T-helper 1 cell (primary cell): ENCODE measurements at places on chromosomes 7 and 10.

- peak; percentile 30 for DNase-seq
These were observed 142.5 kb upstream of the TCERG1L start for GRCh38 chr10:131453721-131454634.

DNA sequence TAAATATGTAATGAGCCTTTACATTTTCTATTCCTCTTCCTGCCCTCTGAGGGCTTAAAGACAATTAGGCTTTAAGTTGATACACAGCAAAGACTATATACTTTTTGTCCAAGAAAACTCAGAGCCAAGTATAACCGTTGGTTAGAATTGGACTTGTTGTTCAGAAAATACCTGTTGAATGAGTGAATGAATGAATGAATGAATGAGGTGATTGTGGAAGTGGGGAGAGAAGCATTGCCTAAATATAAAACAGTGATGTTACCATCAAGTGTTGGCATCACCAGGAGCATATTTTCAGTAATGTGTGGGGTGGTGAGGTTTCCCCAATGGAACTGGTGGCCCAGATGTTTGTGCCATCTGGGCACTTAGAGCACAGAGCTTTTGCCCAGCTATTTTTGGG, 106.9 kb downstream of the AOAH start:
- no peak for DNase-seq

DNA sequence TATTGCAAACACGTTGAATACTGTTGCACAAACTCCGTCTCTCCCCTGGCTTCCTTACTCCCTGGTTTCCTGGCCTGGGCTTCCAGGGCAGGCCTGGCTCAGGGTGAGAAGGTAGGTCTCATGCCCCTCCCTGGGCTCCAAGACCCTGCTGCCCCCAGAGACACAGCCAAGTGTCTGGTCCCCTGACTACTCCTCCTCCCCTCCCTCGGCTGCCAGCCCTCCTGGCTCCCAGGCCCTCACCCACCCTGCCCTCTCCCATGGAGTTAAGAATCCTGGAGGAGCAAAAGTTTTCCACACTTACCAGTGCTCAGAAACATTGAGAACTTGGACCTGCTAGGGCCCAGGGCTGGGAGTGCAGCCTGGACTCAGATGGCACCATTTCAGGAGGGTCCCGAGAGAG, 47.2 kb upstream of the RABGEF1 start:
- no peak for DNase-seq

DNA sequence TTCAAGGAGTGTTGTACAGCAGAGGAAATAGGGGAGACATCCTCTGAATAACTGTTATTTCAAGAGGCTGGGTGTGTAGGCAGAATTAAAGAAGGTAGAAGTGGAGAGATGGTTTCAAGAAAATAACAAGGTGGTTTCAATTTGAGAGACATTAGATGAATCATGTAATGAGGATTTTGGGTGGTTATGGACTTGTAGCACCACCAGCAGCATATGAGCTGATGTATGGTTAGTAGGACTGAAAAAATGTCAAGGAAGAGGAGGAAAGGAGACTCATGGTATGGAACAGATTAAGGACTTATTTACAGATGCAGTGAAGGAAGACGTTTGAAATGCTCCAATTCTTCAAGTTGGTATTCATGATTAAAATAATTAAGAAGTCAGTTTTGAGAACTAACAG, 166.2 kb downstream of the EXOC4 start:
- DNase-seq: no peak

GRCh38 chr10:103699611-103700435, 155.6 kb downstream of the SH3PXD2A start:
- DNase-seq: no peak

- DNase-seq: no peak
These were observed 210.1 kb downstream of the JCAD start for GRCh38 chr10:29849126-29849833.

DNA sequence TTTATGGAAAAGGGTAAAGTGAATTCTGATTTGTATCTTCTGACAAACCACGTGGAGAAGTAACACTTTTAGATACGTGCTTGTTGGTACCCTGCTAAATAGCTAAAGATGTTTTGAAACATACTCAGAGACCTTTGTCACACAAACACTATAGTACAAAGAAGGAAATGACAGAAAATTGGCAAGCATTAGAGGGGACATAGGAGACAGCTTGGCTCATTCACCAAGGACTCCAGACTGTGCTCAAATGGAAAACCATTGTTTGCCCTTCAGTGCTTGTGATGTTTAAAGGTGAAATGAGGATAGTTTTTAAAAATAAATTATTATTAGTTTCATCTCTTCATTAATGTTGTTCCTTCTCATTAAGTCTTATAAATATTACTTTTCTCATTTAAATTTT, 34.0 kb upstream of the CD36 start:
- no peak for DNase-seq

DNA sequence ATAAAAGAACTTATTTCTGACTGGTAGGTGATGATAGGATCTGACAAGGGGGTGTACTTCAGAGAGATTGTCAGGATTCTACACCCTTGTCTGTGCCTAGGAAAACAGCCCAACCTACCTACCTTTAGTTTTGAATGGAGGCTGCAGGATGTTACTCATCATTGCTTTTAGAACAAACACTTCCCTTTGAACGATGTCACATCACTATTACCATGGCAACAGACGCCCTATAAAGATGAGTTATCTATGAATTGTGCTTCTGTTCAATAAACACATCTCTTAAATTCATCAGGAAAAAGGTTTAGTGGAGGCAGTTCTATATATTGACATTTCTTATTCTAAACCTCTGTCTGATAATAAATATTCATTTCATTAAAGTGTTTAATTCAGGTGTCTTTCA, 362.4 kb downstream of the CNTNAP2 start:
- DNase-seq: no peak

- no peak for DNase-seq
These were observed 3.9 kb downstream of the HMX3 start for GRCh38 chr10:123139521-123140163.

GRCh38 chr10:49631975-49632374, 18.1 kb downstream of the CHAT start:
- no peak for DNase-seq

DNA sequence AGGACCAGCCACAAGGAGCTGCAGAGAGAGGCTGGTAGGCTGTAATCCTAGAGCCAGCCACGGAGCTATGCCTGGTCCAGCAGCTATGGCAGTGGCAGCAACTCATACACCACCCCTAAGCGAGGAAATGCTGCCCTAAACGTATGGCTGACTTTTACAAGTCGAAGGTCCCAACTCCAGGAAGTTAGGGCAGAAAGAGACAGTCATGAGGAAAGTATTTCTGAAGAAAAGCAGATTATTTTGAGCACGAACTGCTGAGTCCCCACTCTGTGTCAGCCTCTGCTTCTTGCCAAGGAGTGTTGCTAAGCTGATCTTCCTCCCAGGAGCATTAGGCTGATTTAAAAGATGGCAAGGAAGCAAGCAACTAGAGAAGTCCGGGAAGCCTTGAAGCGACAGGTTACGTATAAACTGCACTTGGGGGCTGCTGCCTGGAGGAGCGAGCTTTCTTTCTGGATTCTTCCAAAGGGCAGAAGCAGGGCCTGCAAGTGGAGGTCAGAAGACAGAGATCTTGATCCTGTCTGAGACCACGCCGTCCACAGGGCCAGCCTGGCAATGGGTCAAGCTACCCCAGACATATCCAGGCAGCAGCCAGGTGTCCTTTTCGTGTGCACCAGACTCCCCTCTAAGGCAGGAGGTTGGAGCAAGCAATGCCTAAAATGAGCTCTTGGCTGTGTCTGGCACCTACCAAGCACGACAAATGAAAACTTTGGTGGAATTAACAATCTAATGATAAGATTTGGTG, 39.4 kb downstream of the PLXNA4 start:
- DNase-seq: no peak

- no peak for DNase-seq
These were observed 38.2 kb downstream of the MKLN1 start for GRCh38 chr7:131365838-131366237.

DNA sequence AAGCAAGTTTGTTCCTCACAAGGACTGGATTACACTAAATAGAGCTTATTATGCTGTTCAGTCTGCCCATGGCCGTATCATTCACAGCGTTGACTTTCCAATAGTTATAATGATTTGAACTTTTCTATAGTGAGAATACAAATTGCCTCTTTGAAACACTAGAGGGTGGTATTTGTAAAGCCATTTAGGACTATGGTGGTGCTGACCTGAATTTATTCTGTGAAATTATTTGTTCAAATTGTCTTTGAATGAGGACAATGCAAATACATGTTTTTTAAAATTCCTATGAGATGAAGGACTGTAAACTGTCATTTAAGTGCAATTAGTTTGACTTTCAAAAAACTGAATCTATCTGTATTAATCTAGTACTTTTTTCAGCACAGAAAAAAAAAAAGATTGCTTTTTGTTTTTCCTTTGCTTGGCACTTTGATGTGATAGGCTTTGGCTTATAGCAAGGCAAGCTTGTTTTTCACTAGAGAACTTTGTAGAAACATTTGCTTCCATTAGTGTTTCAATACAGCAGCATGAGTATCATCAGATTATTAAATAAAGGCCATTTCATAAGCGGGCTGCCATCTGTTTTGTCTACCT, 122.7 kb upstream of the TMEM229A start:
- DNase-seq: no peak

GRCh38 chr10:6219494-6219836, 16.7 kb downstream of the PFKFB3 start:
- no peak for DNase-seq

DNA sequence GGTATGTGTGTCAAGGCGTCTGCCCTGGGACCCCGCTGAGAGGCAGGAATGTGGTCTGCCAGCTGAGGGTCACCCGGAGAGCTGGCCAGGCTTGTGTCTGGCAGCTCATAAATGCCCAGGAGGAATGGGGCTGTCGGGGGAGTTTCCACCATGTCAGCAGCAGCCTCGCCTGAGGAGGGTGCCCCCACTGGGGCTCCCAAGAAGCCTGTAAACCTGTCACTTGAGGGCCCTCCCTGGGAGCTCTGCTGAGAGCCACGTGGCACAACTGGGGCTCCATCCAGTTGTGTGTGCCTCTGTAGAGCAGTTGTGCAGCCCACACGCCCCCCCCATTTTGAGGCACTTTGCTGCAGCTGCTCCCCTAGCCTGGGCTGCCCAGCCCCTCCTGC, 70.6 kb downstream of the NEURL1 start:
- DNase-seq: no peak

GRCh38 chr7:1895664-1896515, 225.8 kb downstream of the ELFN1 start:
- no peak for DNase-seq

GRCh38 chr10:75736151-75736640, 304.8 kb downstream of the LRMDA start:
- DNase-seq: no peak

DNA sequence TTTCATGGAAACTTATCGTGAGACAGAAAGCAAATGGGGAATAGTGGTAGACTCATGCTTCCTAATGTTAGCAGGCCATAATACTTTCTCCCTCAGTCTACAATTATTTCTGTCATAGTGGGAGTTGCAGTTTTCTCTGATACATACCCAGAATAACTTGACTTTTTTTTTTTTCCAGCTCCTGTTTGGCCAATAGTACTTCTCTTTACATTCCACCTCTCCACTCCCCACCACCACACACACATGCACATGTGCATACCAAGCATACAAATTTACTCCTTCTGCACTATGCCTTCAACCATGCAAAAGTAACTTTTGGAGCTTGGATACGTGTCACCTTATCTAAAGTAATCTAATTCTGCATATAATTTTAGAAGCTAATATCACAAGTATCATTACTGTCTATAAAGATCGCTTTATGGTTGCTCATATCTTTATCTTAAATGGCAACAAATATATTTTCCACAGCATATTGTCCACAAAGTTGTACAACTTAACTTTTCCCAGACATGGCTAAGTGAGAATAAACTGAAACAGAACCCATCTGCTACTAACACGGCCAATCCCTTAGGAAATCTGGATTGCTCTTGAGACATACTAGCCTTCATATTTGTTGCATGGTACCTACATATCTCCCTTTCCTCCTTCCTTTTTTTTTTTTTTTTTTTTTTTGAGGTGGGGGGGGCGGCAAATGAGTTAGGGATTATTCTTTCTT, 49.0 kb downstream of the TES start:
- DNase-seq: no peak

- no peak for DNase-seq
These were observed 94.4 kb upstream of the FZD1 start for GRCh38 chr7:91169830-91170191.
